ENCODE measurements at places on chromosomes 16 and 17. TPM values are rescaled to one million over a fixed set of nuclear protein-coding genes. Genes with fewer than 3 reads are reported as not detected.

PRKCA gene
- total RNA-seq: 2.2 TPM

CD300E gene
- total RNA-seq: not detected

CACNG4 gene
- 105 TPM for total RNA-seq

ZNF469 gene
- total RNA-seq: 0.56 TPM

SECTM1 gene
- total RNA-seq: 0.29 TPM

ASGR1 gene
- 29.0 TPM for total RNA-seq

RPRML gene
- 4.5 TPM for total RNA-seq

Measured in glutamatergic neuron (in vitro differentiated cells).